Activated T-helper 1 cell treated with Interleukin-2 at 50 U/mL for 16 hours (primary cell): ENCODE measurements at places on chromosomes 13 and 19.

- no peak for DNase-seq
Observed at GRCh38 chr13:75217949-75218348, 264.0 kb downstream of the TBC1D4 start.

GRCh38 chr13:113783966-113784644 lies 25.1 kb downstream of the TMEM255B start:
- no peak for DNase-seq

DNA sequence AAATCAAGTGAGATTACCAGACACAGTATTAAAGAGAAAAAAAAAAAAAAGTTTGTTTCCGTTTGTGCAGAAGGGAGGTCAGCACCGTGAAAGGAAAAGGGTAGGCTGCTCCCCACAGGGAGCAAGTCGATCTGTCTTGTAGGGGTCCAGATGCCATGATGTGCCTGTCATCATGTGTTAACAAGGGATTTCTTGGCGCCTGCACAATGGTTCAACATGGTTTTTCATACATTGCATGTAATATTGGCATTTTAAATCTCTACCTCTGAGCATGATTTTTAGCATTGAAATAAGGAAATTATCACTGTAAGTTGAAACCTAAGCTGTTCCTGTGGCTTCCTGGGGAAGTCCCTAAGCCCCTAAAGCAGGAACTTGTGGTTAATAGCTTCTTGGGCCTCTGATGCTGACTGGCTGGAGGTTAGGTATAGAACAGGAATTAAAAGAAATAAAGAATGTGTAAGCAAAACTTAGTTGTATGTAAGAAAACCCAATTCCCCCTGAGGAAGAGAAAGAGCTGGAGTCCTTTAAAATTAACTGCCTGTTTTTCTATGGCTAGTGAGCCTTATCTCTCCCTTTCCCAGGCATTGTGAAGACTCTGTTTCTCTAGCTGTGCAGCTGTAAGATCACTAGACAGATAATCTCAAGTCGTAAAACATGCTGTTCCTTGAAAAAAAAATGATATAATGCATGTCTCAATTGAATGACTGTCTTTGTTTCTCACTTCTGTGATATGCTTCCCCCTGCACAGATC lies 7.4 kb upstream of the FCGBP start:
- DNase-seq: peak; percentile 21

DNA sequence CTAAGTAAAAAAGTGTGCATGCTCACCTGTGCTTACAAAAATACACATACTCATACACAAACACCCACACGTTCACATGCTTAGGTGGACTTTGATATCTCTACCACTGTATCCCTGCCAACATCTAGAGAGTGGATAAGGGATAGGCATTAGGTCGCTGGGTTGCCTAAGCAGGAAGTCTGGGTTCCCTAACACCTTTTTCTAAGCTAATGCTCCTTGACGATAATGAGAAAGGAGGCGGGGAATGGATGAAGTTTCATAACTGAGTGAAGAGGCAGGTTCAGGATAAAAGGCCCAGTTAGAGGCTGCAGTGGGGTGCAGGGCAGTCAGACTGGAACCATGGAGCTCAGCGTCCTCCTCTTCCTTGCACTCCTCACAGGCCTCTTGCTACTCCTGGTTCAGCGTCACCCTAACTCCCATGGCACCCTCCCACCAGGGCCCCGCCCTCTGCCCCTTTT lies 41.9 kb upstream of the CYP2A7 start:
- DNase-seq: no peak

GRCh38 chr13:73883162-73883561 lies 251.0 kb downstream of the KLF12 start:
- DNase-seq: no peak

- DNase-seq: no peak
Observed at GRCh38 chr19:38228491-38229439, 4.7 kb upstream of the DPF1 start.

DNA sequence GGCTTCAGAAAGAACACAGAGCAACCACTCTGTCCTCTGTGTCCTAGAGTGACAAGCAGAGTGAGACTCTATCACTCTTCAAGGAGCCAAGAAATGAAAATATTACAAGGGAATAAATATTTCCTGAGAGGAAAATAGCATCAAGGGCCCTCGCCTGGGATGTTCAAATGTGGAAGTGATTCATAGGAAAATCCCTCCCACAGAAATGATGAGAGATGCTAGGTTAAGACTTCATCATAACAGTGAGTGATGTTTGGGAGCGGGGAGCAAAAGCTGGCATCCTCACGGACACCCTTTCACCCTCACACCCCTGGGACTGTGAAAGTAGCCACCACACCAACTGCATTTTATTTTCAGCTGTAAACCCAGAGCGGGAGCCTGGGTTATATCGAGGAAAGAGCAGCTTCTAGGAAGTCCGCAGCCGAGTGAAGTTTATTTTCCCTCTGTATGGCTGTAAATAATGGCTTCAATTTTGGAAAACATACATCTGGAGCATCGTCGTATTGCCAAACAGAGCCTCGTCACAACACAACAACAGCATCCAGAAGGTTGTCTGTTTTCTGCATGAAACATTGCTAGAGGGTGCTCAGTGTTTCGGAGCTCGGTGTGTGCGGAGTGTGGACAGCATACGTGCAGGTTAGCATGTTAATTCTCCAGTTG lies 54.8 kb downstream of the DLEU7 start:
- DNase-seq: no peak

DNA sequence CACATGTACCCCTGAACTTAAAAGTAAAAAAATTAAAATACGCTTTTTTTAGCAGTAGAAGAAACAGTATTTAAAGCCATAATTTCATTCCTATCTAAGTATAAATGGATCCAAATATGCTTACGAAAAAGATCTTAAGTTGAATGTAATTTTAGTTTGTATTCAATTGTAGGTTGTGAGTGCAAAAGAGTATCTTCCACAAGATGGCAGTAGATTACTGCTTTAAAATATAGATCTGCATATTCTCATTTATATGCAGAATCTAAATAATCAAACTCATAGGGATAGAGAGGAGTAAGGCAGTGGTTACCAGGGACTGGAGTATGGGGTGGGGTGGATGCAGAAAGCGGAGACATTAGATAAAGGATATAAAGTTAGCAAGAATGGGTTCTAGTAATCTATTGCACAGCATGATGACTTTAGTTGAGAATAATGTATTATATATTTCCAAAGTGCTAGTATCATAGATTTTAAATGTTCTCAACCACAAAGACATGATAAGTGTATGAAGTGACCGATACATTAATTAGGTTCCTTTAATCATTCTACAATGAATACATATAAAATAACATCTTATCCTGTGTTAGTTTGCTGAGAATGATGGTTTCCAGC lies 14.2 kb downstream of the OR7A17 start:
- no peak for DNase-seq

DNA sequence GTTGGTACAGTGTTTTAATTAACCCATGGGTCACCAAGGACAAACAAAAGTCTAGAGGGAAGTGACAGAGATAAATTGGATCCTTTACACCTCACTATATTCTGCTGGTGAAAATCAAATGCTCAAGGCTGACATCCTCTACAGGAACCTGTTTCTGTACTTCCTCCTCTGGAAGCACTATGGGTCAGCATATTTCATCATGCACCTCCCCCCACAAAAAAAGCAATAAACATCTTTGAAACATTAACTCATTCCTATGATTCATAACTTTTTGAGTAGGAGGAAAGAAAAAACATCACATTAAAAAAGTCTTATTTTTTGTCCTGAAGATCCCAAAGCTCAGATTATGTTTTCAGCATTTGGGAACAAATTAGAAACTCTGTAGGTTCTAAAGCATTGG lies 588.3 kb upstream of the SGCG start:
- DNase-seq: no peak

DNA sequence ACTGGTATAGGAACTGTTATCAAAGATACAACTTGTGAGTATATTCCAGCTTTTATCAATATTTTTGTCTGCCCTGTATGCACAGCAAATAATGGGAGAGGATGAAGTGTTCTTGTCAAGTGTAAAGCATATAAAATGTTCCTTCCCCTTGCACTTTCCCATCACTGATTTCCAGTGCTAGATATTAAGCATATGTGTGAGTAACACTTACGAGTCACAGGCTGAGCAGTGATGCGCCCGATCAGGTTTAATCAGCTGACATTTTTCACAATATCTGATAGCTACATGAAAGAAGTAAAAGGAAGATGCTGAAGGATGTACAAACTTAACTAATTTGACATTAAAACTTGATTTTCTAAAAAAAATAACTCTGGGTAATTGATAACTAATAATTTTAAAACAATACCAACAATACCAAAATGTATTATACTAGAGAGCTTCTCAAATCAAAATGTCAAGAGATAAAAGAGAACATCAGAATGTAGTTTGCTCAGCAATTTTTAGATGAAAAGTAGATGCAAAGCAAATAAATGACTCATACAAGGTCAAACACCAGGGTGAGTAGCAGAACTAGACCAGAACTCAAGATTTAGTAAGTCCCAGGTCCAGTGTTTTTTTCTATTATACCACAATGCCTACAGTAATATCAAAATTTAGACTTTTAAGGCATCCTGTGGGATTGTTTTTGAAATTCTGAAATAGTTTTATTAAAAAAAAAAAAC lies 56.4 kb downstream of the ZDHHC20 start:
- DNase-seq: no peak

DNA sequence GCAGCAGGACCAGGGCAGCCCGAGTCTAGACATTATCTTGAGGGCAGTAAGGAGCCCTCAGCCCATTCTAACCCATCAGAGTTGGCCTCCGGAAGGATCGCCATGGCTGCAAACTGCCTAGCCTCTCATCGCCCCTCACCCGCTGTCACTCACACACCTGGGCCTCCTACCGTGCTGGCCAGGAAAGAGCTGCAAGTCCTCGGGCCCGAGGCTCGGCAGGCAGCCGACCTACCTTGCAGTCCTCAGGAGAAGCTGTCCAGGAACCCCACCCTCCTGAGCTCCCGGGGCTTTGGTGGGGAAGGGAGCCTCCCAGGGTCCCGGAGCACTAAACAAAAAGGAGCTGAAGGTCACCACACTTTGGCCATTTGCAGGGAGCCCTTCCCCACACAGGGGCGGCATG lies 46.8 kb downstream of the CCNE1 start:
- no peak for DNase-seq

GRCh38 chr13:100315522-100315921 lies 226.6 kb downstream of the PCCA start:
- DNase-seq: no peak

- no peak for DNase-seq
Observed at GRCh38 chr19:45215391-45216191, 29.6 kb downstream of the EXOC3L2 start.

DNA sequence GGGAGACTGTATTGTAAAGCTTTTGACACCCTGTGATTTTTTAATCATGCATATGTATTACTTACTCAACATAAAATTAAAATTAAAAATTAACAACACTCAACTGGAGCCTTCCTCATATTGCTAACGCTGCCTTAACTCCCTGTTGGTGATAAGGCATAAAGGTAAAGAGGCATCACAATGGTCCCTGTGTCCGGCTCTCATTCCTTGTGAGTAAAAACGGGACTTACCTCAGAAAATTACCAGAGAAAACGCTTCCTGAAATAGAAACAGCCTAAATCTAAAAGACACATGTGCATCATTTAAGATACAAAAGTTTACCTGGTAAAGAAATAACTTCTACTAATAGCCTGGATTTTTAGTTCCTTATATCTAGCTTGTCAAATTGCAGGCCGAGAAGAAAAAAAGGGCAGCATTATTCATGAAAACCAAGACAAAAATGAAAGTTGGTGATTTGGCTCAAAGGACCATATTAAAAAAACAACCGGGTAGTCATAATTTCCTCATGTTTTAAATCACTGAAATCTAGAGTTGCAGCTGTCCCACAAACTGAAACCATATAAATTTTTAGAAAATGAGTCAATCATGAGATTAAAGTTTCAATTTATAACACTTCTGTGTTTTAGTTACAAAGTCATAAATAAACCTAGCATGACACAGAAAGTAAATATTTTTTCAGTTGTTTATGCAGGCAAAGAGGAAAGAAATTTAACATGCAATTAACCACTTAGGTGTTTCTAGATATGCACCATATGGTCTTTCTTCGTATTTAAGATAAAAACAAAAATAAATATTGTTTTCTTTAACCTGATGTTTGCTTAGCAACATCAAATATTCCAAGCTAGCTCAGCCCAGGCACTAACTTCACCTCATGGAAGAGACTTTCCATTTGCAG lies 94.7 kb downstream of the MIPEP start:
- DNase-seq: no peak

- DNase-seq: no peak
Observed at GRCh38 chr13:97307882-97308624, 85.9 kb downstream of the MBNL2 start.

DNA sequence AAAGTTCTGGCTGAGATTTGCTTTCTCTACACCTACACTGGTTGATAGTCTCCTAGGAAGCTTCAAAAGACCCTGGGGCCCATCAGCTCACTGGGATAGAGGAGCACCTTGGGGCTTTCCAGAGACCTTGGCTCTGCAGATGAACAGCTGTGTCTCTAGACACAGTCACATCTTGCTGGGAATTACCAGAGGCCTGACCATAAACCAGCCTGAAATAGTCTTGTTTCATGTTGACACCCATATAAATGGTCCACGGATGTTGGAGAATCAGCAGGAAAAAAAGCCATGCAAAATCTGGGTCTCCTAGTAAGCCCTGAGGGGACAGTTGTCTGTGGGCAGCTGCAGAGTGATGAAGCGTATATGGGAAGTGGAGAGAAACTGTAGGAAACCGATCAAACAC lies 207.6 kb downstream of the DNAJC15 start:
- no peak for DNase-seq

GRCh38 chr19:48659768-48660167 lies 13.0 kb downstream of the NTN5 start:
- no peak for DNase-seq
